Liver (tissue), 10 donors: ENCODE measurements at places on chromosomes 3 and 15. TPM values are rescaled to one million over a fixed set of nuclear protein-coding genes. Genes with fewer than 3 reads are reported as not detected.

Gene ASB14
- not detected for total RNA-seq

Gene KCNMB2
- total RNA-seq = 0.33 TPM

Gene MCTP2
- total RNA-seq = 6.3 TPM

Gene CLDN18
- total RNA-seq = not detected

Gene CLRN1
- total RNA-seq = not detected

Gene CCDC66
- 23.3 TPM for total RNA-seq

Gene KLF15
- 21.4 TPM for total RNA-seq

Gene MYZAP
- 0.50 TPM for total RNA-seq

Gene CYP1A2
- total RNA-seq = 32.5 TPM

Gene ZNF501
- 1.1 TPM for total RNA-seq

DNA sequence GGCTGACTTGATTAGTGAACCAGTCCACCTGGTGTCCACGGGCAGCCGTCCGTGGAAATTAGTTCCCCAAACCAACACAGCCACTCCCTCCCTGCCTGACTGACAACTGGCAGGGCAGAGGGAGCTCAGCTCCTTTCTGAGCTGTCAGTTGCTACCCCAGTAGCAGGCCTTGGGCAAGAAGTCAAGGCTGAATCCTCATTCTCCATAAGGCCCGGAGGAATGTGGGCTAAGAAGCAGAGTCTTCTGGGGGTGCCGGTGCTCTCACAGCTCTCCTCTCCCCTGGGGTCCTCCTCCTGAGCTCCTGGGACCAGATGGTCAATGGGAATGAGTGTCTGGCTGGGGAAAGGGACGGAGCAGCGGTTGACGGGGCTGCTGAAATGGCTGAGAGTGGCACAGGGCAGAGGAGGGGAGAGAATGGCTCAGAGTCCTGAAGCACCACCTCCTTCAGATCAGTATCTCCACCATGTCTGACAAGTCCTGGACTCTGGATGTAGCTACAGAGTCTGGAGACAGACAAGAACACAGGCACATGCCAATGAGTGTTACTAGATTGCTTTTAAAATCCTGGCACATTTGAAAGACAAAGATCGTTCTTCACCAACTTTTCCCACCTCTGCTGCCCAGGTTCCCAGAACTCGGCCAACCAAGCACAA, 16.9 kb downstream of the AMOTL2 start:
- H3K4me3 ChIP-seq = no peak overlapping the region
- H3K27me3 ChIP-seq = no peaks in the 10 kb centered on the region
- peaks cover 14% of the 10 kb centered on the region for H3K4me1 ChIP-seq
- no peak for DNase-seq

DNA sequence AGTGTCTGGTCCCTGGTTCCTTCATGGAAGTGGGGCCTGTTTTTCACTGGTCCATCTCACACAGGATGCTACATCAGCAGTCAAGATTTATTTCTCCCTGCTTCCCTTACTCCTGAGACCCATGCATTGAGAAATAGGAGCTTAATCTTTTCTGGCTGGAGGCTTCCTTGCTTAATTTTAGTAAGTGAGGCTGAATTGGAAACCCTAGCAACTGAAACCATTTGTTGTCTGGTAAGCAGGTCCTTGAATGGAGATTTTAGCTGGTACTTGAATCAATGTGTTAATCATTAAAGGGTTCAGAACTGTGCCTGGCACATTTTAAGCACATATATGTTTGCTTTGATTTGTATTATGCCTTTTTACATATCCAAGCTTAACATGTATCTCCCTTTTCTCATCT, 20.2 kb upstream of the MEF2A start:
- H3K27ac ChIP-seq = no peak overlapping the region

- no peak for DNase-seq
- H3K4me1 ChIP-seq = peaks cover 2% of the 10 kb centered on the region
- no peaks in the 10 kb centered on the region for H3K27me3 ChIP-seq
Observed at GRCh38 chr15:45827275-45827674, 192.4 kb downstream of the SQOR start.

- no peak for DNase-seq
- no peaks in the 10 kb centered on the region for H3K27me3 ChIP-seq
- H3K36me3 ChIP-seq = no peaks in the 10 kb centered on the region
- H3K4me3 ChIP-seq = no peak overlapping the region
- H3K27ac ChIP-seq = no peak overlapping the region
- H3K4me1 ChIP-seq = no peaks in the 10 kb centered on the region
Observed at GRCh38 chr3:189340680-189341460, 169.1 kb downstream of the TPRG1 start.

- H3K27me3 ChIP-seq = no peaks in the 10 kb centered on the region
- H3K4me3 ChIP-seq = no peak overlapping the region
- H3K27ac ChIP-seq = no peak overlapping the region
- no peaks in the 10 kb centered on the region for H3K36me3 ChIP-seq
Observed at GRCh38 chr15:35288580-35288979, 203.5 kb upstream of the NANOGP8 start.

GRCh38 chr15:74291101-74292071, 55.3 kb downstream of the CCDC33 start:
- H3K27me3 ChIP-seq = no peaks in the 10 kb centered on the region
- DNase-seq = peak; percentile 80
- H3K4me1 ChIP-seq = no peaks in the 10 kb centered on the region
- H3K36me3 ChIP-seq = no peaks in the 10 kb centered on the region
- H3K27ac ChIP-seq = no peak overlapping the region

GRCh38 chr15:80019168-80019745, 40.2 kb upstream of the ZFAND6 start:
- no peaks in the 10 kb centered on the region for H3K4me1 ChIP-seq
- no peak overlapping the region for H3K27ac ChIP-seq
- DNase-seq = no peak
- no peak overlapping the region for H3K4me3 ChIP-seq

GRCh38 chr3:4736284-4736861, 242.9 kb upstream of the BHLHE40 start:
- no peak overlapping the region for H3K4me3 ChIP-seq
- DNase-seq = no peak
- H3K36me3 ChIP-seq = no peaks in the 10 kb centered on the region
- H3K27me3 ChIP-seq = no peaks in the 10 kb centered on the region
- H3K4me1 ChIP-seq = no peaks in the 10 kb centered on the region

- H3K27ac ChIP-seq = no peak overlapping the region
- H3K36me3 ChIP-seq = no peaks in the 10 kb centered on the region
- no peak overlapping the region for H3K4me3 ChIP-seq
- H3K27me3 ChIP-seq = no peaks in the 10 kb centered on the region
Observed at GRCh38 chr3:76107935-76108570, 322.7 kb upstream of the ZNF717 start.

DNA sequence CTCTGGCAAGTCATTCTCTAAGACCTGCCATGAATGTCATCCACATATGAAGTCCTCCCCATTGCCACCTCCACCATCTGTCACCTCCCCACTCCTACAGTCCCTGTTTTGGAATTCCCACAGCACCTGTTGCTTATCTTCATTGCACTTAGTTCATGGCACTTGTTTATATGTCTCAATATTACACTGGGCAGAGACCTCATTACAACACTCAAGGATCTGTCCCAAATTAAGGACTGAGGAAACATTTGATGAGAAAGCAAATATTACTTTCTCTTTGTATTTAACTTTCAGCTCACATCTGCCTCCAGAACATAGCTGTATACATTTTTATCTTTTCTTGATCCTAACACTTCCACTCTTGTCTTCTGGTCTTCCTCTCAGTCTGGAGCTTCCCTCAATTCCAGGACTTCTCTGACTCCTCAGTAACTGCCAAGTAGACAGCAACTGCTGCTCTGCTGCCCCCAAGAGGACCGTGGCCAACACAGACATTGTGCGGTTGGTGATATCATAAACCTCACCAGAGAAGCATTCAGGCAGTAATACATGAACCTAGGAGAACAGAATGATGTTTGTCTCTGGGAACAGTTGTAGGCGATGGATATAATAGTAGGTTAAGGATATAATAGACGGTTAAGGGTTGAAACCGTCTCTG, 45.0 kb upstream of the FGF12 start:
- no peak overlapping the region for H3K27ac ChIP-seq
- no peaks in the 10 kb centered on the region for H3K27me3 ChIP-seq
- no peaks in the 10 kb centered on the region for H3K36me3 ChIP-seq
- H3K4me3 ChIP-seq = no peak overlapping the region

DNA sequence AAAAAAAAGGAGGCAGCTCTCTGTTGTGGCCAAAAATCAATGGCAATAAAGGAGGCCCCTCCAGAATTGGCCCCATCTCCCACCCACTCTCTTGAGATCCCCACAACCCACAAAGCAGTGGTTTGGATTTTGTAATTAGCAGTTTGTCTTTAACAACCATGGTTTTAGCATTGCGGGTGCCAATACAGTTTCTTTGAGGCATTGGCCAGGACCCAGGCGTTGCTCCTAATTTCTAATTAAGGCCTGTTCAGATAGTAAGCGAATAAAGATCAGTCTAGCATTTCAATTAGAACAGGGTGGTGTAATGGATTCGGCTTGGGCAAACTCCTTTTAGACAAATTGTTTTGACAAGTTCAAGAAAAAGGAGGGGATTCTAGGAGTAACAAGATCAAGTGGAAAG, 23.6 kb upstream of the UACA start:
- no peaks in the 10 kb centered on the region for H3K27me3 ChIP-seq
- no peak for DNase-seq
- no peak overlapping the region for H3K4me3 ChIP-seq
- H3K27ac ChIP-seq = no peak overlapping the region

DNA sequence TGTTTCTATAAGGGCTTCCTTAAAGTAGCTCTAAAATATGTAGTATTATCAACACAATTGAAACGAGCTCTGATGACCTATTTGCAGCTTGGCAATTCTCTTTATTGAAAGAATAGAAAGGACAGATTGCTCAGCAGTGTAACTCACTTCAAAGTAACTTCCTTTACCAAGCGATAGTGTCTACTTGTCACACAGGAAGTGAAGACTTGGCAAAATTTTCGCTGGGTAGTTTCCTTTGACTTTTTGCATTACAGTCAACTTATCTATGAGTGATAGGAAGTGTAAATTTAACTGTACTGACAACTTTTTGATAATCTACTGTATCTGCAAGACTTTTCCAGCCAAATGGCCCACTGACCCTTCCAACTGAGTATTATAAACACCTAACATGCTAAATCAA, 22.8 kb downstream of the SLC9A9 start:
- no peaks in the 10 kb centered on the region for H3K27me3 ChIP-seq
- no peak for DNase-seq
- no peak overlapping the region for H3K4me3 ChIP-seq
- peak overlapping the region; percentile 50 for H3K27ac ChIP-seq

GRCh38 chr3:51099794-51100535, 285.1 kb upstream of the MANF start:
- H3K27me3 ChIP-seq = no peaks in the 10 kb centered on the region
- peak; percentile 48 for DNase-seq
- no peak overlapping the region for H3K27ac ChIP-seq
- H3K36me3 ChIP-seq = no peaks in the 10 kb centered on the region

DNA sequence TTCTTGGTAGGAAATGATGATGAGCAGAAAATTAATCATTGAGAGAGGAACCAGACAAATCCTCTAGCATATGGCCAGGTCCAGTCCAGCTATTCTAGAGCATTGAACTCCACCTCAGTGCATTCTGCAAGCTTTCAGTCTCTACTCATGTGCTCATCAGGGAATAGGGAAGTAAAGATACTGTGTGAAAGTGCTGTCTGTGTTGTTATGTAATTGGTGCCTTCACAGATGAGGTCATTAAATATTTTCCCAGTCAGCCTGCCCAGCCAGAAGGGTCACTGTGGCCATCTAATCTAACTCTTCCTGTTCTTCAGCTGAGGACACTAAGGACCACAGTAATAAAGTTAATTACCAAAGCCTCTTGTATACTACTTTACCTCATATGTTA, 28.2 kb downstream of the C3orf62 start:
- DNase-seq = no peak
- no peak overlapping the region for H3K4me3 ChIP-seq
- H3K4me1 ChIP-seq = no peaks in the 10 kb centered on the region
- no peaks in the 10 kb centered on the region for H3K27me3 ChIP-seq
- no peaks in the 10 kb centered on the region for H3K36me3 ChIP-seq
- peak overlapping the region; percentile 43 for H3K27ac ChIP-seq

DNA sequence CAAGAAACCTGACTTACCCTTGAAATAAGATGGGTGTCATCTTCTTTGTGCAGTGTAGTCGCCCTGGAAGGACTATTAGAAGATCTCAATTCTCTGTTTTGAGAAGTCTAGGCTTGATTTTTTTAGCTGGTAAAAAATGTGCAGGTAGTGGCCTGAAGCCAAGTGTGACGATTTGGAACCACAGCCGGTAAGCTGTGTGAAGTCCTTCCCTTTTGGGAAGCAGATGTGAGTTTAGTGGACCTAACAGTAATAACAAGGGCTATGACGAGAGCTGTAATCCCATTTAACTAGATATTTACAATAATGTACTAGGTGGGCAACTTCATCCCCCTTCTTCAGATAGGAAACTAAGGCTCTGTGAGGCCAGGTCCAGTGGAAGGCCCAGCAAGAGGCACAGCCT, 81.7 kb upstream of the MYZAP start:
- H3K4me3 ChIP-seq = no peak overlapping the region
- H3K27ac ChIP-seq = no peak overlapping the region
- H3K36me3 ChIP-seq = peaks cover under 1% of the 10 kb centered on the region

GRCh38 chr3:66453651-66454463, 47.0 kb downstream of the LRIG1 start:
- no peaks in the 10 kb centered on the region for H3K27me3 ChIP-seq
- H3K27ac ChIP-seq = no peak overlapping the region
- H3K36me3 ChIP-seq = peaks cover 9% of the 10 kb centered on the region

GRCh38 chr3:196115678-196116083, 33.8 kb upstream of the TFRC start:
- H3K36me3 ChIP-seq = no peaks in the 10 kb centered on the region
- H3K4me3 ChIP-seq = no peak overlapping the region
- no peak for DNase-seq
- no peak overlapping the region for H3K27ac ChIP-seq

DNA sequence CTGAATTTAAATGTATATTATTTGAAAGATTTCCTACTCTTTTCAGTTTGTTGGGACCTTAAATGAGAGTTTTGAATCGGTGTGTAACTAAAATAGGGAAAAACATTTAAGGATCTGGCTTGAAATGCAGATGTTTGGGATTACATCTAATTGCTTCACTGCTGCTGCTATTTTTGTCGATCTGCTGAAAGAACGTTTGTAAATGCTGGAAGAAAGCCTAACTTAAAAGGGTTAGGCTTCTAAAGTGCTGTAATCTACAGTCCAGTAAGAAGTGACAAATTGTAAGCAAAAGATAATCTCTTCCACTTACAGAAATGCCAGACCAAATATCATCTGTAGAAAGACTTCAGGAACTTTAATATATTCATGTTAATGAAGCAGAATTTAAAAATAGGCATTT, 691.6 kb downstream of the ZNF385D start:
- no peak overlapping the region for H3K4me3 ChIP-seq
- H3K36me3 ChIP-seq = no peaks in the 10 kb centered on the region
- no peaks in the 10 kb centered on the region for H3K27me3 ChIP-seq
